ENCODE measurements at places on chromosomes 11 and 22.

DNA sequence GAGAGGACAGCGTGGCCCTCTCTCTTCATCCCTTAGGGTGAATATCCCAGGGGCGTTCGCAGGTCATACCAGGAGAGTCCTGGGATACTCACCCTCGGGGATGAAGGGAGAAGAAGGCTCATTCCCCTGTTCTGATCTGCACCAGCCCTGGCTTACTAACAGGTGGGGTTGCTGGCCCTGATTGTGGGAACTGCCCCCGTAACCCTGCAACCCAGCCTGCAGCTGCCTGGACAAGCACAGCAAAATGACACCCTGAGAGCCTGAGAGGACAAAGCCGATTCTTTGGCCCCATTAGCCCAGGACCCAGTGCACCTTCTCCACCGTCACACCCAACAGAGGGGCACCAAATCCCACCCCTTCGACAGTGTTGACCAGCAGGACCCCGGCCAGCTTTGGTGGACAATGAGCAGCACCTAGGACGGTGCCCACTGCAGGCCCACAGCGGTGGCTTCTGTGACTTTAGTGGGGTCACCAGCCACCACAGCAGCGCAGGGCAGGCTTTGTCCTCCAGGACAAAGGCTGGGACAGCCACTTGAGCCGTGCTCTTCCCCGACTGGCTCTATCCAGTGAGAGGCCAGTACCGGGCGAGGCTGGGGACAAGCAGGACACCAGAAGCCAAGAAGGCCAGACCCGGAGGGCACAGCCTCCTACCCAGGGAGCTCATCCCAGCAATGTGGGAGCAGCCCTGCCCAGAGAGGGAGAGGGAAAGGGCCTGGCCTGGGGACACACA is 98.5 kb upstream of the RTL6 start:
- DNase-seq = no peak

GRCh38 chr11:65945941-65946558 is 770 bp downstream of the TSGA10IP start:
- no peak for DNase-seq

- no peak for DNase-seq
Measured at GRCh38 chr11:110571081-110571720, 141.0 kb downstream of the ARHGAP20 start.

- DNase-seq = no peak
Measured at GRCh38 chr11:14503023-14503422, 3.4 kb upstream of the COPB1 start.

DNA sequence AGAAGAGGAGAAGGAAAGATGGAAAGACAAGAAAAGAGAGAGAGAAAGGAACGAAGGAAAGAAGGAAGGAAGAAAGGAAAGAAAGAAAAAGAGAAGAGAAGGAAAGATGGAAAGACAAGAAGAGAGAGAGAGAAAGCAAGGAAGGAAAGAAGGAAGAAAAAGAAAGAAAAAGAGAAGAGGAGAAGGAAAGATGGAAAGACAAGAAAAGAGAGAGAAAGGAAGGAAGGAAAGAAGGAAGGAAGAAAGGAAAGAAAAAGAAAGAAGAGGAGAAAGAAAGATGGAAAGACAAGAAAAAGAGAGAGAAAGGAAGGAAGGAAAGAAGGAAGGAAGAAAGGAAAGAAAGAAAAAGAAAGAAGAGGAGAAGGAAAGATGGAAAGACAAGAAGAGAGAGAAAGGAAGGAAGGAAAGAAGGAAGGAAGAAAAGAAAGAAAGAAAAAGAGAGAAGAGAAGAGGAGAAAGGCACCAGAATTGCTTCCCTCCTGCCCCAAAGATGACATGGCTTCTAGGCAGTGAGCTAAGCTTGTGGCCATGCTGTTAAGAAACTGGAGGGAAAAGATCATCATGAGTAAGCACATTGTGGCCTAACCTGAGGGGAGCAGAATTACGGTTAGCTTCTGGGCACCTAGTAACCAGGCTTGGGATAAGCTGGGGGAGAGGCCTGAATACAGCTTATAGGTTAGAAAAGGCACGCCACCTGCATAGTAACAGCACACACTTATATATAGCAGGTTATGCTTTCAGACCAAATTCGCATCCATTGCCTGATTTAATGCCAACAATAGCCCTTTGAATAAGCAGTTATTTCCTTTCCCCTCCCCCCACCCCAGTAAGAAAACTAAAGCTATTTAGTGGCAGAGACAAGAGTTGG is 2.3 kb upstream of the ST3GAL4 start:
- no peak for DNase-seq

DNA sequence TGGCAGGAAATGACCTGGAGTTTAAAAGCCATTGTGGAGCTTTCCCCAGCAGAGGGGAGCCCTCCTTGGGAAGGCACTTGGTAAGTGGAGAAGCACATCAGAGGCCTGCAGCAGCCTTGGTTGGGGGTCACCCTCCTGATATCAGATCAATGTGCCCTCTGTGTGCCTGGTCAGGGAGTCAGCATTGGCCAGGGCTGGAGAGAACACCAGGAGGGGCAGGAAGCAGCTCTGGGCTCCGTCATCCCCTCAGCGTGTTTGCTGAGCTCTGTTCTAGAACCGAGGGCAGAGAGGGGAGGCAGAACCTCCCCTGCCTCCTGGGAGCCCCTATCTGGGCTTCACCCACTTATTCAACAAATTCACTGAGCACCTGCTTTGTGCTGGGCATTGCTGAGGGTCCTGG is 846.0 kb downstream of the TBC1D22A start:
- DNase-seq = no peak

DNA sequence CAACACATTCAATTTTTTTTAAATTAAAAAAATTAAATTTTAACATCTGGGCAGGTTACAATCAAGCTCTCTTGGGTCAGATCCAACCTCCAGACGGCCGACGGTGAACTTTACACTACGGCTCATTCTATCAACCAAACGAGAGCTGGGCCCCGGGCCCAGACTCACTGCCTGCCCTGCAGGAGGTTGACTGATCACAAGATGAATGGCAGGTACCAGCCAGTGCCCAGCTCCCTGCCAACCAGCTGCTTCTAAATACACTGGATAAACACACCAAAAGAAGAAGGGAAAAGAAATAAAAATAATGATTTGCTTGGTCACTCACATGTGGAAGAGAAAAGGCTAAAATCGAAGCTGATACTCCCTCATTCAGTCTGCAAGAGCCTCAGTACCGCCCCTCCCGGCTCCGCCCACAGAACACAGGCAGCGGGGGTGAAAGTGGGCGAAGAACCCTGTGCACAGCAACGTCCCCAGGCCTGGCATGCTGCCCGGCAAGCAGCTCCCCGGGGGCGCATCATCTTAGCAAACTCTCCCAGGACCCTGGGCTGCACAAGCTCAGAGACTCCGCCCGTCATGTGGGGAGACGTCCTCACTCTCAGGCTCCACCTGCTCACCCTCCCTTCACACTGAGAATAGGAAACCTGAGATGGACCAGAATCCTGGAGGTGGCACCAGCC is 303.4 kb downstream of the SHANK2 start:
- no peak for DNase-seq

- DNase-seq = no peak
Measured at GRCh38 chr11:50075856-50076255, 43.2 kb downstream of the OR4C45 start.

Measured in stimulated activated CD4-positive, alpha-beta T cell treated with anti-CD3 and anti-CD28 coated beads, TNF-alpha, amount 100 ng/mL, for 48 hours (primary cell).